AG04450 (cell line): ENCODE measurements at places on chromosomes 11 and 22.
A peak's percentile ranks its signal among the peaks of the same experiment; 100 is the strongest.

- DNase-seq, result no peak
These were observed 22.1 kb upstream of the ASCC2 start for GRCh38 chr22:29860006-29860766.

DNA sequence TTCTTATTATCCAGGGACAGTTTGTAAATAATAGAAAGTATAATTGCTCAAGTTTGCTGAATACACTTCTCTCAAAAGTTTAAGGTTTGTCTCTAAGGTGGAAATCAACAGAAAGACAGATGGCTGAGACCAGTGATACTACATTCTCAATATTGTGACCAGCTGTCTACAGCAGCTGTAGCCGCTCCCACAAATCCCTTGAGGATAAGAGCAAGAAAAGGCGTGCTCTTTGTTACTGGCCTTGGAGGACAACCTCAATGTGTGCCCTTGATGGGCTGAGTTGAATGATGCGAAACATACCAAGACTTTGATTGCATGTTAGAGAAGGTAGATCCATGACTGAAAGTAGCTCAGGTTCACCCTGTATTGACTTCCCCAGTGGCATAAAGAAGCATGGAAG lies 6.1 kb downstream of the OR6M1 start:
- no peak for DNase-seq

DNA sequence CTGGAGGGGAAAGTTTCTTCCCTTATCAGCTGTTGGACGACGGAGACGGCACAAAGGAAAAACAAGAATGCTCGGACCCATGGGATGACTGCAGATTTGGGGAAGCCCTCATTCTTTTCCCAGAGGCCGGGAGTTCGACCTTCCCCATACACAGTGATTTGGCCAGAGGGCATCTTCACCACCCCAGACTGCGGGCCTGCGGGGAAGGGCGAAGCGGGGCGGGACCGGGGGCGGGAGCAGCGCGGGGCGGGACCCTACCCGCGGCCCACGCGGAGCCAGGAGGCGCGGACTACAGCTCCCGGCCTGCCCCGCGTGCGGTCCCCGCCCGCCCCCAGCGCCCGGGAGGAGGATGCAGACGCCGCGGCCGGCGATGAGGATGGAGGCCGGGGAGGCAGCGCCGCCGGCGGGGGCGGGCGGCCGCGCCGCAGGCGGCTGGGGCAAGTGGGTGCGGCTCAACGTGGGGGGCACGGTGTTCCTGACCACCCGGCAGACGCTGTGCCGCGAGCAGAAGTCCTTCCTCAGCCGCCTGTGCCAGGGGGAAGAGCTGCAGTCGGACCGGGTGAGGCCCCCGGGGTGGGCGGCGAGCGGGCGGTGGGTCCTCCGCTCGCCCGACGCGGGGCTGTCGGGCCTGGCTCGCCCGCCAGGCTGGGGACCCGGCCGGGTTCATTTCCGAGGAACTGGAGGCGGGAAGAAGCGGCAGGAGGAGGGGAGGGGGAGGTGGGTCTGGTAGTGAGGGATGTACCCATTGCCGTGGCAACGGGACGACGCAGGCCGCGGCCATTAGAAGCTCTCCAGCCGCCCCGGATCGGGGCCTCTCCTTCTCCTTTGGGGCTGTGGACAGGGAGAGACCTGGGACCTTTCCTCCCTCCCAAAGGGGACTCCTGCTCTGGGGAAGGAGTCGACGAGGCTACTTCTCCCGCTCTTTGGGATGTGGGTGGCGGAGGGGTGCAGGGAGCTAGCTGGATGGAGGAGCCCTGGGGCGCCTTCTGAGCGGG lies at the start of gene KCTD17:
KCTD17 (plus strand) TSS at position 352 of the 995 bp plus-strand sequence; CDS start at position 371, 19 bp downstream.
- no peak for DNase-seq

DNA sequence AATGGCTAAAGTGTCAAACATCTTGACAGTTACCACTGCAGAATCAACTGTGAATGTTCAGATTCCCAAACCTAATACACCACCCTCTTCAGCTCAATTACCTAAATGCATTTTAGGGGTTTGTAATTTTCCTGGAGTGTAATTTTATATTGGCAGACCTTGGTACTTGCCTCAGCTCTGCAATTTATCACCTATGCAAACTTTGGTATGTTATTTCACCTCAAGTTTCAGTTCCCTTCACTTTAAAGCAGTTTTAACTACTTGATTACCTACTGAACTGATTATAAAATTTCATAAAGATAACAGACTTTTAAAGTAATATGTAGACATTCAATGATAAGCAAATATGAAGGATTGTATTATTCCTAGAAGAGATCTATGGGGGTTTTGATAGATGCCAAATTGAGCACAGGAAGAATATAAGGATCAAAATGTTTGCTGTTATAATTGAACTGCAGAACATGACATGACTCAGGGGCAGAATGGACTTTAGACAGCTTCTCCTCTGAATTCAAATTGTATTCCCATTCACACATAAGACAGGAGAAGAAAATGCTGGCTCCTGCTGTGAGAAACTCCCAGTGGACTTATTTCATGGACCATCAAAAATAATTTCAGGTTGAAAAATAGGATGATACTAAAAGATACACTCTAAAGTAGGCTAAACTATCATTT lies 491.5 kb upstream of the LUZP2 start:
- no peak for DNase-seq

- DNase-seq, result no peak
These were observed 181.7 kb upstream of the TBCEL start for GRCh38 chr11:120842195-120842594.

DNA sequence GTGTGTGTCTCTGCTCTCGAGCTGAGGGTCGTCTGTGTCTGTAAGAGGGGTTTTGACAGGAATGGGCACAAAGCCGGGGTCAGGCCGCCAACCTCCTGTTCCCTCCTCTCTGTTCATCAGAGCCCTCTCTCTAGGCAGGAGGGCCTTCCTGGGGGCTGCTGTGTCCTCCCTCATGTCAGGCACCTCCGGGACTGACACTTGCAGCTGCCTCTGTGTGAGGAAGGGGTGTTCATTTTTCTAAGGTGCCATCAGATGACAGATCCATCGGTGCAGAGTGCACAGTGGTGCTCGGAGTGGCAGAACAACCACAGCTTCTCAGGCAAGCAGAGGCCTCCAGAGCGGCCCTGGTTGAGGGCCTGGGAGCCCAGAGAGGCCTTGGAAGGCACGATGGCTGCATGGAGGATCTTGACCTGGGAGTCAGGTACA lies 265.4 kb upstream of the B3GAT1 start:
- no peak for DNase-seq

- DNase-seq, result no peak
These were observed 573.0 kb downstream of the TBC1D22A start for GRCh38 chr22:47335460-47335859.

DNA sequence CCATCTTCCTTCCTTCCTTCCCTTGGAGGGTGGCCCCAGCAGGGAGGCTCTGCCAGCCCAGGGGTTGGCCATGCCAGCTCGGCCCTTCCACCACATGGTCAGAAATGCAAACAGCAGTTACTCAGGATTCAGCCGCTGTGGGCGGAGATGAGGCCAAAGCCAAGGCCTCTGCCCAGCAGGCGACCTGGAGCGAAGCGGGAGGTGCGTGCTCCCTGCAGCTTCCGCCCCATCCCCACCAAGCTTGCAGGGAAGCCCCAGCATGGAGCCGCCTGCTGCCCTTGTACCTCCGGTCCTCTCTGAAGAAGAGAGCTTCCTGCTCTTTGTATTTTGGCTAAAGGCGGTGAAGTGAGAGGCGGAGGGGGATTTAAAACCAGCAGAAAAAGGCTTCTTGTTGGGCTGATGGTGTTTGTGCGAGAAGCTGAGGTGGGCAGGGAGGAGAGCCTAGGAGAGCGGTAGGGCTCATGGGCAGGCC lies 50.4 kb downstream of the ANO1 start:
- DNase-seq, result no peak

GRCh38 chr11:110134110-110134509 lies 40.9 kb downstream of the ZC3H12C start:
- no peak for DNase-seq

- DNase-seq, result no peak
These were observed at the start of gene OSBP2 for GRCh38 chr22:30694640-30695350. TSS of gene OSBP2 (plus strand) at chr22:30694874. CDS start at chr22:30694910, 36 bp downstream.

GRCh38 chr11:19359221-19360000 lies 118.7 kb upstream of the E2F8 start:
- DNase-seq, result peak; percentile 20

GRCh38 chr22:30206944-30207343 lies 39.6 kb downstream of the LIF start:
- peak; percentile 95 for DNase-seq

DNA sequence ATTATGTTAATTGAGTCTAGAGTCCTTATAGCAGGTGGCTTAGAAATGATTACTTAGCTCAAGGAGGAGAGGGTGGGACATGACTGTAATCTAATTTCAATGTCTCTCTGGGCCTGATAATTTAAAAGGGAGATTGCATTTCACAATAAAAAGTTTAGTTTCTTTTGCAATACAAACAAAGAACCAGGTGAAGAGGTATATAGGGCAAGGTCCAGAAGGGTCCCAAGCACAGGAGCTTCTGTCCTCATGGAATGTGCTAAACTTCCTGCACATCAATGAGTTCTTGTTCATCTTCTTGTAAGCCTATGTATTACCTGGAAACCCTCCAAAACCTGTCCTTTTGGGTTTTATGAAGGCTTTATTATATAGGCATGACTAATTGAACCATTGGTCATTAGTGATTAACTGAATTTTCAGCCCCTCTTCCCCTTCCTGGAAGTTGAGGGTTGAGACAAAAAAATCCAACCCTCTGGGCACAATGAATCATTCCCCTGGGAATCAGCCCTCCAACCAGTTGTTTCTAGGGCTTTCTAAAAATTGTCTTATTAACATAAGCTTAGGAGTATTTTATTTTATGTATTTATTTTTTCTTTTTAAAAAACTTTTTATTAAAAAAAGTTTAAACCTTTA lies 37.6 kb downstream of the MS4A2 start:
- DNase-seq, result no peak

DNA sequence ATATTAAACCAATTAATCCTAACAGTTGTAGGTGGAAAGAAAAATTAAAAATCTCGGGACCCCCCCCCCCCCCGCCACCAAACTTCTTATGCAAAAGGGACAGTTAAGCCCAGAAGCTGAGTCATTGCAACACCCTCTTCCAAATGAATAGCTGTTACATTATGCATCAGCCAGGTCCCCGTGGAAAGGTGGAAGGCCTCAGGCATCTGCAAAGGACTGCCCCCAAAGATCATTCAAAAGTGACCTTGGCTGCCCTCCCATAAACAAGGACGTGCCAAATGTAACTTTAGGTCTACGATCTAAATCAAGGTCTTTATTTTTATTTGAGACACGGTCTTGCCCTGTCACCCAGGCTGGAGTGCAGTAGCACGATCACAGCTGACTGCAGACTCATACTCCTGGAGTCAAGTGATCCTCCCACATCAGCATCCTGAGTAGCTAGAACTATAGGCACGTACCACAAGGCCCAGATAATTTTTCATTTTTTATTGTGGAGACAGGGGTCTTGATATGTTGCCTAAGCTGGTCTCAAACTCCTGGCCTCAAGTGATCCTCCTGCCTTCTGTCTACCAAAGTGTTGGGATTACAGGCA lies 22.8 kb downstream of the SYN3 start:
- no peak for DNase-seq

DNA sequence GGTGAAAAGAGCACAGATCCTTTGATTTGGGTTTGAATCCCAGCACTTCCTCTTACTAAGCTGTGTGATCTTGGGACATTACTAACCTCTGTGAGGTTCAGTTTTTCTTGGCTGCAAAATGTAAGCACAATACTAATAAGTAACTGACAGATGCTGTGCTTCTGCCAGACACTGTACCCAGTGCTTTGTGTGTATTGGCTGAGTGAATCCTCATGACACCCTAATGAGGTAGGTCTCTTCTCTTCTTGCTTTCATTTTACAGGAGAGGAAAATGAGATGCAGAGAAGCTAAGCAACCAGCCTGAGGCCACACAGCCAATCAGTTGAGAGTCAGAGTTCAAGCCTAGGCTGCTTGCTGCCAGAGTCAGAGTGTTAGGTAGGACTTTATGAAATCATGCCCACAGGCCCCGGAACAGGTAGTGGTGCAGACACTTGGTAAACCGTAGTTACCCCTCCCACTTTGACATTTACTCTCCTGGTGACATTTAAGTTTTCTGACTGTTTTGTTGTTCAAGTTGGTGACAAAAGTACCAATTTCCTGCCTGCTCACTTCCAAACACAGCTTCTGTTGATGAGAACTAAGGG lies 21.2 kb downstream of the PTPRJ start:
- peak; percentile 63 for DNase-seq

DNA sequence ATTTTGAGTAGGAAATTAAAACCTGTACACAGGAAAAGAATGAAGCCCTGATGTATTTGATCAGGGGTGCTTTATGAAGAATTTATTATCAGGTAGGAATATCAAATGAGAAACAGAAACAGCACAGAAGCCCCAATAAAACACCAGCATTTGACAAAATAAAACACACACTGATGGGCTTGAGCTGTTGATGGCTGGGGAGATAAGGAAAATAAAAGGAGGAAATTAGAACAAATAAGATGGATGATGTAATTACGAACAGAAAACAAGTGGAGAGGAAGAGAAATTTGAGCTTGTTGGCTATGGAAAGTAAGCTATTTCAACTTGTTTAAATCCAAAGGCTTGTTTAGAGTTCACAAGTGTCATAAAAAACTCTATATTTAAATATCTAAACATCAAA lies 213.7 kb downstream of the CADM1 start:
- no peak for DNase-seq

DNA sequence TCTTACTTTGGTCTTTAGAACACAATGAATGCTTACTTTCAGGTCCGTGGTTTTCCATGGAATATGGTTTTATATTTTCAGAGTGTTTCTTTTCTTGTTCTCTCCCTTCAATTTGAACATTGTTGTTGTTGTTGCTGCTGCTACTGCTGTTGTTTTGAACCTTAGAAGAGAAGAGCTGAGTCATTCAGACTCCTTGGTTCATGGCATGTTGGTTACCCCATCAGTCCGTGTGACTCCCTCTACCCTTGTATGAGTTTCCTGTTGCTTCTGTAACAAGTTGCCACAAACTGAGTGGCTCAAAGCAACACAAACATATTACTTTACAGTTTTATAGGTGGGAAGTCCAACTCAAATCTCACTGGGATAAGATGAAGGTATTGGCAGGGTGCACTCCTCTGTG lies 511.0 kb downstream of the INSC start:
- no peak for DNase-seq

DNA sequence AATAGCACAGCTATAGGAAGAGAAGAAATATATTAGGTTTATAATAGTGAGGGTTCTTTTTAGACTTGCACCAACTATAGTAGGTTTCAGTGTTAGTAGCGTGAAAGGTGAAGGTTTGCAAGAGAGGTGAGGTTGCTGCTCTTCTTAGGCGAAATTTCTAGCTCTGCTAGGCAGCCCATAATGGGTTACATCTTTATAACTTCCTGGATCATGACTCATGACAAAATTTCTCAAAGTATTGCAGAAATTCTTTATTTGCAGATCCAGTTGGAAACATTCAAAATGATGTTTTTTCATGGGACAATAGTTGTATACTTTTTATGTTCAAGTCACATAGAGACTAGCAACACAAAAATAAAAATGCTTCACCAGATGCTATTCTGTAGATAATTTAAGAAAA lies 260.0 kb downstream of the SOX6 start:
- no peak for DNase-seq

- DNase-seq, result no peak
These were observed 290.3 kb upstream of the API5 start for GRCh38 chr11:43021466-43021865.
